ENCODE measurements at places on chromosomes 6 and 20.

DNA sequence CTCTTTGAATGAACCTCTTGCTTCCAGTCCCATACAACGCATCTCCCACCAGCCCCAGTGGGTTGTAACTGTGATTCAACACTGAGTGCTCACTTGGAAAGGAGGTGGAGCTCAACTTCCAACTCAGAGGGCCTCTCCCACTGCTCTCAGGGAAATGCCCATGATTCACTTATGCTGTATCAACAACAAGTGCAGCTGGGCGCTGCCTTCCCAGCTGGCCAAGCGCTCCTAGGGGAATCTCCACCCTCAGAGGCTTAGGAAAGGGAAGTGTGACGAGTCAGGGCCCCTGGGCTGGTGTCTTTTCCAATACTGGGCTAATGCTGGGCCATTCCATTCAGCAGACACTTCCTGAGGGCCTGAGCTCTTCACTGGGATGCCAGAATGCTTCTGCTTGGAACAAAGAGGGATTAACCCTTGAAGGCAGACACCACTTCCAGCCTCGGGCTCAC, 8.1 kb upstream of the OCSTAMP start:
- no peak for DNase-seq

DNA sequence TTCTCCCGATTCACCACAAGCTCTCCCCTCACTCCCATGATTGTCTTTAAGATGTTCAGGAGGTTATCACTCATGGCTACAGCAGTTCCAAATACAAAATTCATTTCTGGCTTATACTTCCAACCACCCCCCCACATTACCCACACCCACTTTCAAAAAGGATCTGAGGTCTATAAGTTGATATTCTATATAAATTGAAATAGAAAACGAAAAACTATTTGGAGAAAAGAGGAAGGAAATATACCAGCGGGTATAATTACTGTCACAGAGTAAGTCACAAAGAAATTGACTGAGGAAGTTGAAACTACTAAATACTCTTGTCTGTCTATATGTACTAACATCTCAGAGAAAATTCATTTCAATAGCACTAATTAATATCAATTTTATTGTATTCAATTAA, 112.7 kb upstream of the TNFAIP3 start:
- no peak for DNase-seq

GRCh38 chr6:121951918-121952379, 447.5 kb upstream of the HSF2 start:
- no peak for DNase-seq

DNA sequence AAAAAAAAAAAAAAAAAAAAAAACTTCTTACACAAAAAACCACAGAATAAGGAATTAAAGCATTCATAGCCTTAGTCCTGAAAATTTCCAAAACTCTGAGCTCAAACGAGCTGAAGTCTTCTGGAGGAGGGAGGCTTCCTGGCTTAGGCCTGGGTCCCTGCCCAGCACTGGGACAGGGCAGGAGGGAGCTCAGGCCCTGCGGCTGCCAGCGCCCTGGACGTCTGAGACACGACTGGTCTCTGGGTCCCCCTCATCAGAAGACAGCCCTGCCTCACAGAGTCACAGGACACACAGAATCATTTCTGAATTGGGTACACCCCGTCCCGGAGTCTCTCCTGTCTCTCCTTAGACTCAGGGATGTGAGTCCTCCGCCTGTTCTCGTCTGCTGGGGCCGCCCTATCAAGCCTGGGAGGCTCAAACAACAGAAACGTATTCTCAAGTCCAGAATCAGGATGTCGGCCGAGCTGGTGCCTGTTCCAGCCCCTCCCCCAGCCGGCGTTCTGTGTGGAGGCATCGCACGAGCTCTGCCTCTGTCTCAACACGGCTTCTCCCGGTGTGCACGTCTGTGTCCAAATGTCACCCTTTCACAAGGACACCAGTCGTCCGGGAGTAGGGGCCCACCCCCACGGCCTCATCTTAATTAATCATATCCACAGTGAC, 39.4 kb downstream of the ZBTB46 start:
- DNase-seq: no peak

DNA sequence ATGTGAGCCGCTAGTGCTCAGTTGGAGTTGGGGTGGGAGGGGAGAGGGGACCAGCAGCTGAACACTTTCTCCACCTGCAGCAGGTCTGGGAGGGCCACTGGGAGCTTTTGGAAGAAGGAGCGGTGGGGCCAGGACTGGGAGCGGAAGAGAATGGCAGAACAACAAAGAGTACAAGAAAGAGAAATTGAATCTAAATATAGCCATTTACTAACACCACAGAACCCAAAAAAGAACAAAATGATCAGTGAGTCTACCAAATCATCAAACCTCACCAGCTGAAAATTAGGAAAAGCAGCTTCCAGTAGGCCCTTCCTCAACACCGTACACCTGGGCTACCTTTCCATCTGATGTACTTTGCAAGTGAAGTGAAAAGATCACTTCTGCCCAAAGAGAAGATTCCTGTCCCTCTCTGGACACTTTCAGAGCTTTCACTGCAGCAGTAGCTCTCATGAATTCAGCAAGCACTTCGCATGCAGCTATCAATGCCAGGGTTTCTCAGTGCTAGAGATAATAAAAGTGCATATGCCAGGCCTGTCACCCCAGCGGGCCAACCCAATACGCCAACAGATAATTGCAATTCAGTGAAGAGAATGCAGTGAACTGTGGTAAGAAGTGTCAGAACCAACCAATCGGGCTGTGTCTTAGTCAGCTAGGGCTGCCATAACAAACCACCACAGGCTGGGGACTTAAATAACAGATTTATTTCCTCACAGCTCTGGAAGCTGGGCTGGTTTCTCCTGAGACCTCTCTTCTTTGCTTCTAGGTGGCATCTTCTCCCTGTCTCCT, 597 bp downstream of the LY86 start:
- DNase-seq: no peak

- no peak for DNase-seq
Observed at GRCh38 chr6:72626126-72626525, 4.3 kb downstream of the KCNQ5 start.

DNA sequence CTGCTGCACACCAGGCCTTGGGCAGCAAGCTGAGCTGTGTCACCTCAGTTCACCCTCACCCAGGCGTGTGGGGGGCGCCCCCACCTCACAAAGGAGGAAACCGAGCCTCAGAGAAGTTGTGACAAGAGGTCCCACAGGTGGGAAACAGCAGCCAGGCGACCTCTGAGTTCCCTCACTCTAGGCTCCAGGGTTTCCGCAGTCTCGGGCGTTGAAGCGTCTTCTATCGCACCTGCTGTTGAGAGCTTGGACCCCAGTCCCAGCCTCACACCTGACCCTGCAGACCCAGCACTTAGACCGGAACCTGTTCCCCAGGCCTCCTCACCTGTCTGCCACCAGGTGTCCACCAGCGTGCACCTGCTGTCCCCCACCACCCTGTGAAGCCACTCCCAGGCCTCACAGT, 22.3 kb upstream of the APMAP start:
- no peak for DNase-seq

Measured in H1 (cell line).